ENCODE measurements at places on chromosomes 6 and 20.

DNA sequence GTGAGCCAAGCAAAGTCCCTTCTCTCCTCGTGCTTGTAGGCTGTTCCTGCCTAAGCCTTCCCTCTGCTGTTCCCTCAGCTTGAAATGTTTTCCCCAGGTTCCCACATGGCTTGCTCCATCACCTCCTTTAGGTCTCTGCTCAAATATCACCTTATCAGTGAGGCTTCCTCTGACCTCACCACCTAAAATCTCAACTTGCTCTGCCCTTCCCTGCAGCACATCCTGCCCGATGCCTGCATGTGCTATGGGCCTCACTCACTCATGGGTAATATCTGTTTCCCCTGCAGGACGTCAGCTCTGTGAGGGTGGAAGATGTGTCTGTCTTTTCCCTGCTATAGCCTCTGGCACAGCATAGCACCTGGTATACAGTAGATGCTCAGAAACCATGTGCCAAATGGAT is 29.9 kb upstream of the FKBP1A start:
- no peak for DNase-seq

DNA sequence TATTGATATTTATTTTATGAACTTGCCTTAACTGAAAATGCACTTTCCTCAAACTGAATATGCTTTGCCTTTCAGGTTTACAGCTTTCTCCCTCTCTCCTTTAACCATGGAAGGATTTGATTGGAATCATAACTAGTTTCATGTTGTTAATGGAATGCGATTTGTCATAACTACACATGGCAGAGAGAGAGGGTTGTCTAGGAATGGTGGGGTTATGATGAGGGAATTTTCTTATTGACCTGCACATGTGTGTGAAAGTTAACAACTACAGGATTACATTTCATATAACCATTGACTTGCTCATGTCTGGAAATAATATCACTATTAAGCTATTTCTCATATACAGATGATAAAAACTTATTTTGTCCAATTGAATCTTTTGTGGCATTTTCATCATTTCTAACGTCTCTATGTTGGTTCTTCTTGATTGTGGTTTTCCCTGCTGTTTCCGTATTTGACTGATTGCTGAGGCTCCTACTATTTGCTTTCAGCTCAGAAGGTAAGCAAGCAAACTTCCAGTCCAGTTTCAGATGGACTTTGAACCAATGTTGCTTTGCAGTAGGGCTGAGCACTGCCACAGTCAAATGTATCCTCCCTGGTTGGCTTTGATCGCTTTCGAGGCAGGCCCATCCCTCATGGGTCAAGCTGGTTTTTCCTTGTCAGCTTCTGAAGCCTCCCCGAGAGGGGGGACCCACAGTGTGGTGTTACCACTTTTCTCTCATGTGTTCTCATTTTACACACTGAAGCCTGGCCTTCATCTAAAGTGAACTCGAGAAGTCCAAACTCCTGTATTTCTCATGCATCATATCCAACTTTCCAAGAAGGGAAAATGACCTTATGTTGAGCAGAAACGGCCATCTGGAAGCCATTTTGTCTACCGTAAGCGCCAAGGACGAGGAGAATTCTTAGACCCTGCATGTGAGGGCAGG is 7.6 kb upstream of the CCN2 start:
- DNase-seq = no peak

DNA sequence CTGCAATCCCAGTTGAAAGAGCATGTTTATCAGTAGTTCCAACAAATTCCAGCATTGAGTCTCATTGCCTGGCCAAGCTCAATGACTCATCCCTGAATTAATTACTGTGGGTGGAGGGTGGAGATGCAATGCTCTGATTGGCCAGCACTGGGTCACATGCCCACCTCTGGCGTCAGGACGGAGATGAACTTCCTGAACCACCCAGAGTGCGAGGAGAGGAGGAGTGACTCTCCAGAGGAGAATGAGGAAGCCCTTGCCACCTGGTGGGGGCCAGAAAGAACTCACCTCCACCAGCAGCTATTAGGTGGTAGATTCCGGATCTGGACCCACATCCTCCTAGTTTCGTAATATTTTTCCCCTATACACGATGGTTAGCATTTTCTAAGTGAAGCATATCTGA is 283.9 kb downstream of the TBC1D7 start:
- no peak for DNase-seq

- no peak for DNase-seq
These were observed 136.3 kb downstream of the CD109 start for GRCh38 chr6:73832313-73832712.

DNA sequence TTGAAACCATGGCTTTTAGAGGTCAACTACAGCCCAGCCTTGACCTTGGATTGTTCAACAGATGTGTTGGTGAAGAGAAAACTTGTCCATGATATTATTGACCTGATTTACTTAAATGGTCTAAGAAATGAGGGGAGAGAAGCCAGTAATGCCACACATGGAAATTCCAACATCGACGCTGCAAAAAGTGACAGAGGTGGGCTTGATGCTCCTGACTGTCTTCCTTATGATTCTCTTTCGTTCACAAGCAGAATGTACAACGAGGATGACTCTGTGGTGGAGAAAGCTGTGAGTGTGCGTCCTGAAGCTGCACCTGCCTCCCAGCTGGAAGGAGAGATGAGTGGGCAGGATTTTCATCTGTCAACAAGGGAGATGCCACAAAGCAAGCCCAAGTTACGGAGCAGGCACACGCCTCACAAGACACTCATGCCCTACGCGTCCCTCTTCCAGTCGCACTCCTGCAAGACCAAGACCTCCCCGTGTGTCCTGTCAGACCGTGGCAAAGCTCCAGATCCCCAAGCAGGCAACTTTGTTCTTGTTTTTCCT is 16.2 kb downstream of the TTLL2 start:
- DNase-seq = no peak

DNA sequence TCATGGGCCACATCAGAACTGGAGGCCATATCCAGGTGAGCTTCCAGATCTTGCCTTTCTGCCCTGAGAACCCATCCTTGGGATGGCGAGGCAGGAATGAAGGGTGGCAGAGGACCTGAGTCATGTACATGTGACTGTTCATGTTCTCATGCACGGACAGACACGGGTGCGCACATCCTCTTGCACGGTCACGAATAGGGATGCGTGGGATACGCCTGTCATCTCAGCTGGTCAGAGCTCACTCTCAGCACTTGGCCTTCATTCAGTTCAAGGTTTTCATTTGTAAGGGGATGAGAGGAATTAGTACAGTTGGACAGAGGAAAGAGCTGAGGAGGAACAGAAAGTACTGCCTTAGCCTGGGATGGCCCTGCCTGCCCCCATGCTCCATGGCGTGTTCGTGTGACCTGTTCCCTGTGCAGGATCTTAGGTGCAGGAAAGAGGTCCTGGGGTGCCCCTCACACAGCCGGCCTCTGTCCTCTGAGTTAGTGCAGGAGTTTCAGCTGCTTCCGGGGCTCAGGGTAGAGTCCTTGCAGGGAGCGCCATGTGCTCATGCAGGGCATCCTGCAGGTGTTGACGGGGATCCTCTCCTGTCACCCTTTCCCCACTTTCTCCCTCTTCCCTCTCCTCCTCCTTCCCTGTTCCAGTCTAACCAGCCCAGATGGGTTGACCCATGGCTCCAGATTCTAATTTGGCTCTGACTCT is 173.4 kb downstream of the DTNBP1 start:
- no peak for DNase-seq

- DNase-seq = no peak
These were observed 59.1 kb upstream of the NEDD9 start for GRCh38 chr6:11291582-11291981.

DNA sequence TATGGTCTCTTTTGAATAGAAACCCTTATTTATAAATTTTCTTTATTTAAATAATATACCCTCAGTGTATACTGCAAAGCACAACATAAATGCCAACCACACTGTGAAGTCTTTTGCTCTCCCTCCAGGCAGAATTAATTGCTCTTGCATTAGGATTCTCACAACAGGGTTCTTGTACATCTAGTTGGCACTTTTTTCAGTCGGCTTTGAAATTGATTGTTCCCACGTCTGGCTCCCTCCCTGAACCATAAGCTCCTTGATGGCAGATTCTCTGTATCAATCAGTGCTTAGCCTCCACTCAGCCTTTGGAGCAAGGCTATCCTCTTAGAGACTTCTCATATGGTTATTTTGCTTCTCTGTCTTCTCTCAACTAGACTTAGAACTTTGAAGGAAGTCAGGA is 288.0 kb upstream of the POU3F2 start:
- DNase-seq = no peak

GRCh38 chr6:48031711-48032110 is 79.3 kb downstream of the PTCHD4 start:
- no peak for DNase-seq

GRCh38 chr6:157811476-157812173 is 11.4 kb upstream of the SNX9 start:
- DNase-seq = no peak

DNA sequence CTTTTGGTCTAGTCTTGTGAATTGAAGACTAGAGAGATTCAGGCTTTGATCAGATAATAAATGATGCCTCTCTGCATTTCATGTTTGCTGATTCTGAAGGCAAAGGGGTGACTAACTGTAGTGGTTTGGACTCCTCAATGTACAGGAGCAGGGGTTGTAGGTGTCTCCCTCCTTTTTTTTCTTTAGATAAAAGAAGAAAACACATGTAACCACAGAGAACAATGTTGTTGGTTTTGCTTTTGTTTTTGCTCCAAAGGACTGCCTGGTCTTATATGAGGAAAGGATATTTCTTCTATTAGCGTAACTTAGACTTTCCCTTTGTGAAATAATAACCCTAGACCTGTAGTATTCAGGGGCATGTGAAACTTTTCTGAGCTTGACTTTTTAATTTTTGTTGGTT is 53.2 kb downstream of the RFPL4B start:
- DNase-seq = no peak

- DNase-seq = no peak
These were observed 68.1 kb upstream of the CEP85L start for GRCh38 chr6:118719351-118720124.

- DNase-seq = no peak
These were observed 21.2 kb downstream of the STK38 start for GRCh38 chr6:36526066-36526465.

DNA sequence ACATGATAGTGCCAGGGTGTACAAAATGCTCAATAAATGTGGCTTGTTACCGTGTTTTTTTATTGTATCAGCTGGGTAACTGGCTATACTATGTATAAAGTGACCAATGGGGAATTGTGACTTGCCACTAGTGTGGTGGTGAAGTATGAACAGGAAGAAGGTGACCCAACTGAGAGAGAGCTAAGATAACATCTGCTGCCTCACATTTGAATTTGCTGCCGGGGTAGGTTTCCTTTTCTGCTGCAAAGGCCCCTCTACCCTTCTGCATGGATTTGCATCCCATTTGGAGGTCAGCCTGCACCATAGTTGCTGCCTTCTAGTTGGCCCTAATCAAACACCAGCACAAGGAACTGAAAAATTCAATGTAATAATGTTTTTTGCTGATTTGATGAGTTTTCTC is 24.1 kb downstream of the IL17A start:
- DNase-seq = no peak

DNA sequence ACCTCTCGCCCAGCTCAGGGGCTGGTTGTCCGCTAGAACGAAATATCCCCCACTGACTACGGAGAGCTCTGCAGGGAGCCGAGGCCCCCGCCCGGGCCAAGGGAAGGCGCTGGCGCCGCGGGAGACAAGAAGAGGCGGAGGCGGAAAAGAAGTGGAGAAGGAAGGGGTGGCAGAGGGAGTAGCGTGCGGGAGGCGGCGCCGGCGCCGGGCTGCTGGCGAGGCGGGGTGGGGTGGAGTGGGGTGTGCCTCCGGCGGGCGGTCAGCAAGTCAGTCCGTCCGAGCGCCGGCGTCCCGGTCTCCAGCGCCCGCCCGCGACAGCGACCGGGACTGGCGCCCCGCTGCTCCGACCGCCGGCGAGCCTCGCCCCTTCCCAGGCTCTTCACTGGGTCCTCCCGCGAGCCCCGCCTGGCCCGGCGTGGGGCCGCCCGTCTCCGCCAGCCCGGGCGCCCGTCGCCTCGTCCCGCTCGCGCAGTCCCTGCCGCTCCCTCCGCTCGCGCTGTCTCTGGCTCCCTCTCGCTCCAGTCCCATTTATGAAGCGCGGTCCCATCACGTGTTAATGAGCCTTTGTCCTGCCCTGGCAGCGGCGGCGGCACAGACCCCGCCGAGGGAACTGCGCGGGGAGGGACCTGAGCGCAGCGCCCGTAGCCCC is at the start of gene CNR1:
Gene CNR1 (minus strand): TSS at position 504 of the 649 bp plus-strand sequence. CDS start 21,073 bp downstream, outside the sequence.
- DNase-seq = no peak

- no peak for DNase-seq
These were observed 78.5 kb downstream of the PDE10A start for GRCh38 chr6:165584541-165584940.

- DNase-seq = no peak
These were observed 41.0 kb downstream of the TRAM2 start for GRCh38 chr6:52535711-52536423.

DNA sequence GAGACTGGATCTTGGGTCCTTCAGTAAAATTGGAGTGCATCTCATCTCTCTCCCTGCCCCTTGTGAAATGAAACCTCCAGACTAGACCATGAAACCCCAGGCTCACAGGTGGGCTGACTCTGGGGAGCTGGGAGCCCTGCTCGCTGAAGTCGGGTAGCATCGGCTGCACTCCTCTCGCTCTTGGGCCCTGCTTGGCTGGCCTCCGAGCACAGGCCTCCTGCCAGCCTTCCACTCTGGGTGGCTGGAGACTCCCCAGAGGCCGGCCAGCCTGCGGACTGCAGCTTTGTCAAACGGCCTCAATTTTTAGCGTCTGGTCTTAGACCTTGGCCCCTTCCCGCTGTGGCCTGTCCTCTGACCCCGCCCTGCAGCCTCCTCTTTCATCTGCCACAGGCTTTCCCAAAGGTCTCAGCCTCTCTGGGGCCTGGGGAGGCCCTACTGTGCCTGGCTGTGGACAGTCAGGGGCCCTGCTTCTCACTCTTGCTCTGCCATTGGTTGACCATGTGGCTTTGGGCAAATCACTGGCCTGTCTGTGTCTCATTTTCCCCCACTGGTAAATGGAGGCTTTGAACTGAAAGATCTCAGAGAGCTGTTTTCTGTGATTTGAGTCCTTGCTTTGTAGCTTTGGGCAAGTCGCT is 45.1 kb downstream of the SRC start:
- peak; percentile 80 for DNase-seq
